ENCODE measurements at places on chromosomes 7 and 10.
A peak's percentile ranks its signal among the peaks of the same experiment; 100 is the strongest.

GRCh38 chr7:157402911-157403534 lies 66.2 kb downstream of the DNAJB6 start:
- DNase-seq = no peak

DNA sequence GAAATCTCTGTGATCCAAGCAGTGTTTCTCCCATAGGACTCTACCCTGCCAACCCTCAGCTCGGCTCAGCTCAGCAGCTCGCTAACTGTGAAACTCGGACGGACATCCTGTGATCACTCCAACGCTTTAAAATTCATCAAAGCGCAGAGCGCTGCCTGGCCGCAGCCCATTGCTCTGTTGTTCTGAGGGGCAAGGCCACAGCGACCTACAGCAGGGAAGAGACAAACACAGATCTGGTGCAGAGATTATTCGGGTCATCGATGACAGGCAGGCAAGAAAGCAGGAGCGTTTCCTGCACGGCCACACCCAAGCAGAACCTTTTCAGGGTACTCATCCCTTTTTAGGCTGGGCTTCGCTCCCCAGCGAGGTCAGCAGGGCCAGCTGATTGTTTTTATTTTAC lies 72.1 kb downstream of the INSIG1 start:
- peak; percentile 47 for DNase-seq

- no peak for DNase-seq
Observed at GRCh38 chr7:37455081-37455480, 6.4 kb upstream of the ELMO1 start.

GRCh38 chr7:34245246-34245645 lies 339.9 kb downstream of the BMPER start:
- no peak for DNase-seq

- peak; percentile 67 for DNase-seq
Observed at GRCh38 chr10:80501913-80502521, 35.7 kb upstream of the SH2D4B start.
